ENCODE measurements at places on chromosomes 11 and 22.
A peak's percentile ranks its signal among the peaks of the same experiment; 100 is the strongest.

DNA sequence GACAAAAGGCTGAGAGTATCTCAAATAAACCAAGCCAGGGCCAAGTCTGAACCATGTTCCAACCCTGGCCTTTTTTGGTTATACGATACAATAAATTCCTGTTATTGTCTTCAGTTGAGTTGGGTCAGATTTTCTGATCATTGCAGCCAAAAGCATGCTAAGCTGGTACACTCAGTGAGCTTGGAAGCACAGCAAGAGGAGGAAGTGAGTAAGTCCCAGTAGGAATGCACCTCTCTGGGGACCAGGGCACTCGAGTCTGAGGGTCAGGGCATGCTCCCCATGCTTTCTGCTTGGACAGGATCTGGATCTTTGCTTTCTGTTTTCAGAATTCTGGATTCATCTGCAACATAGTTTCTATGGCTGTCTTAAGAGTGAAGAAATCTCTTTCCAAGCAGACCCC lies 73.1 kb downstream of the TMPRSS5 start:
- DNase-seq, result no peak

DNA sequence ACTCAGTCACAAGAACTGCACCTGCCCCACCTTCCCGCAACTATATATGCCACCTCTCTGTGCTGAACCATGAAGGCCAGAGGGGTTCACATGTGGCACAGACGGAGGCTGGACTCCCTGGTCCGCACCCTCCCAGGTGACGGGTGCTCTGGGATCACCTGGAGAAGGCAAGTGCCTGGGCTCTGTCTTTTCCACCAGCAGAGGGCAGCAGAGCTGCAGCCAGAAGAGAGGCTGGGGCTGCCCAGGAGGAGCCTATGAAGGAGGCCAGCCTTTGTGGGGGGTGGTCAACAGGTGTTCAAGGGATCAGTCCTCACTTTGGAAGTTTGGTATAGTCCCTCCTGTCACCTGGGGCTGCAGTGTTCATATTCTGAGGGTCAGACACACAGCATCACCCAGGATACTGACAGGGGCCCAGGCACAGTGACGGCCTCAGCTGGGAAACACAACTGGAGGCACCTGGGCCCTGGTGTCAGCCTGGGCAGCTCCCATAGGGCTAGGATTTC lies 39.2 kb upstream of the IGLL5 start:
- peak; percentile 51 for DNase-seq

- no peak for DNase-seq
Measured at GRCh38 chr11:44934735-44935250, 15.9 kb downstream of the TP53I11 start.

DNA sequence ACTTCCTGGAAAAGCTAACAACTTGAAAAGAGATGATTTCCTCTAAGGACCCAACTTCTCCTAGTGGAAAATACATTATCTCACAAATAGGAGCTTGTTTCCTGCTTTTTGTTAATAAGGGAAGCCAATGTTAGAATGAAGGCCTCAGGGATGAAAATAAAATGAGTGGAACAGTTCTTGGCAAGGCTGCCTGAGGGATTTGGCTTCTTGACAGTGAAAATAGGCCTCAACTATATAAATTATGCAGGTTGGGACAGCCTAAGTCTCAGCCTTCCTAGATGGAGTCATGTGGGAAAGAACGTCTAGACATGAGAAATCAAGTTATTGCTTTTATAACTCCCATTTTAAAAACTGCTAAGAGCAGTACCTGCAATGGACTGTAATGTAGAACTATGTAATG lies 92.8 kb upstream of the FIBIN start:
- DNase-seq, result no peak

- no peak for DNase-seq
Measured at GRCh38 chr22:36156515-36157419, 3.8 kb downstream of the APOL3 start.

GRCh38 chr22:45870011-45870410 lies 107.0 kb downstream of the WNT7B start:
- no peak for DNase-seq

DNA sequence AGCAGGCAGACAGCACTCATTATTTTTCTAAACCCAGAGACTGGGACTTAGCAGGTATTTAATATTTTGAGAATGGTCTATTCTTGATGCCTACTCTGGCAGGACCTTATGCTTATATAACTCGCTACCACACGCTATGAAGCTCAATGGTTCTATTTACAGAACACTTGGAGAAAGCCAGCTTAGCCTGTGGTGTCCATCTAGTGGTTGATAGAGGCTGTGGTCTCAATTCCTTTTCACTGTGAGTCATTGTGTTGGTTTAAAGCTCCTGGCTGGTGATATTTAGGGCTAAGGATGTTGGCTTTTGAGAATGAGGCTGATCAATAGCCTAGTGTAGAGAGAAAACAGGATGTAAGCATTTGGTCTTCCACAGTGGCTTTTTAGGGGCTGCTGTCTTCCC lies 206.4 kb downstream of the DBX1 start:
- DNase-seq, result peak; percentile 62

GRCh38 chr11:121237686-121238658 lies 54.6 kb upstream of the SC5D start:
- no peak for DNase-seq

- peak; percentile 39 for DNase-seq
Measured at GRCh38 chr22:30286813-30287647, 2.3 kb downstream of the CASTOR1 start.

- no peak for DNase-seq
Measured at GRCh38 chr11:14954581-14954980, 17.6 kb downstream of the CALCA start.
